Fibroblast of skin of scalp (primary cell): ENCODE measurements at places on chromosomes 2 and 18.
A peak's percentile ranks its signal among the peaks of the same experiment; 100 is the strongest.

GRCh38 chr2:100752628-100753333 lies 67.2 kb upstream of the NPAS2 start:
- peak; percentile 87 for DNase-seq

DNA sequence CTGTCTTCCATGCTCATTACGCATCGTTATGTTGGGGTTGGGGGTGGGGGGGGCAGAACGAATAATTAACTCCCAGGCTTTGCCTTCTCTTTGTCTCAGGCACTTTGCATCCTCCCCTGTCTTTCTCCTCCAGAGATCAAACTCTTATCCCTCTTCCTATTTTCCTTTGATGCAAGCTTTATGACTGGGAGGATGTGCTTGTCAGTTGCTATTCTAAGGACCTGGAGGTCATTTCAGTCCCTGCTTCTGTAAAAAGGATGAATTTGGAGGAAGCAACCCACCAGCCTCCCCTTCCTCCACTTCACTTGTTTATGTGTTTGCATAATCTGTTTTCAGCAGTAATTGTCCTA lies 87.5 kb downstream of the ZCCHC2 start:
- DNase-seq, result no peak

DNA sequence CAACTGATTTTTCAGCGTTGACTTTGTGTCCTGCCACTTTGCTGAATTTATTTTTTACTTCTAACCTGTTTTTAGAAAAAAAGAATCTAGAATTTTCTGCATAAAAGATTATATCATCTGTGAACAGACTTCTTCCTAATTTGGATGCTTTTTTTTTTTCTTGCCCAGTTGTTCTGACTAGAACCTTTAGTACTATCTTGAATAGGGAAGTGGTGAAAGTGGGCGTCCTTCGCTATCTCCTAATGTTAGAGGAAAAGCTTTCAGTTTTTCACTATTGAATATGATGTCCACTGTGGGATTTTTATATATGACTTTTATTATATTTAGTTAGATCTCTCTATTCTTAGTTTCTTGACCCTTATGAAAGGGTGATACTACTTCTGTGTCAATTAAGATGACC lies 25.7 kb upstream of the KCNJ13 start:
- no peak for DNase-seq

- DNase-seq, result peak; percentile 43
Observed at GRCh38 chr2:128342550-128342949, 23.9 kb upstream of the HS6ST1 start.

- DNase-seq, result no peak
Observed at GRCh38 chr2:169464882-169465281, 14.4 kb upstream of the BBS5 start.

GRCh38 chr2:128662051-128662471 lies 343.4 kb upstream of the HS6ST1 start:
- DNase-seq, result no peak

DNA sequence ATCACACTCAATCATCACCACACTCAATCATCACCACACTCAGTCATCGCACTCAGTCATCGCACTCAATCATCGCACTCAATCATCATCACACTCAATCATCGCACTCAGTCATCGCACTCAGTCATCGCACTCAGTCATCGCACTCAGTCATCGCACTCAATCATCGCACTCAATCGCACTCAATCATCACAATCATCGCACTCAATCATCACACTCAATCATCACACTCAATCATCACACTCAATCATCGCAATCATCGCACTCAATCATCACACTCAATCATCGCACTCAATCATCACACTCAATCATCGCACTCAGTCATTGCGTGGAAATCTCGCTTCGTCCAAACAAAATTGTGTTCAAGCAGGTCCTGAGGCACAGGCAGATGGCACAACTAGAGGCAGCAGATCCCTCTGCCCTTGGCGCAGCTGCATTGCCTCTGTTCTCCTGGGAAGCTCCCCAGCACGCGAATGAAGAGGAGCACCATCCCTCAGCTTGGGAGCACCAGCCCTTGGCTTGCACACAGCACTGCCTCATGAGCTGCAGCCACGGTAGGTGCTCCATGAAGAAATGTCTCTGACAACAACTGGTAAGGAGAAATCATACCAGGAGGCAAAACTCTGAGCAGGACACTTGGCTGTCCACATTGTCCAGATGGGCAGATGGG lies 108.1 kb downstream of the EIPR1 start:
- DNase-seq, result no peak
